8988T (cell line): ENCODE measurements at places on chromosomes 5 and 9.
A peak's percentile ranks its signal among the peaks of the same experiment; 100 is the strongest.

DNA sequence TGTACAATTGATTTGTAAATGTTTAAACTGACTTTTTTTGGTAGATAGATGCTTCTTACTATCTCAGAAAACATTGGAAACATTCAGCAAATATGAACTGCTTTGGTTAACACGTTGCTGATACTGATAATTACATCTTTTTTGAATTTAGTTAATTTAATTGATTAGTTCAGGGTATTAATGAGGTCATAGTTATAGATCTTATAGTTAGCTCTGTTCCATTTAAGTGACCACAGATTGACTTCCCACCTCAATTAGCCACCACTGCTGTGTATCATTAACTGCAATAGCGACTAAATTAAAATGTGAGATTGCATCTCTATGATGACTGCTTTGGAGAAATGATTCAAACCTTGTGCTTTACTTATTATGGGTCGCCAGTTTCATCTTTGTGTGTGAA lies 407.1 kb upstream of the EDIL3 start:
- no peak for DNase-seq

DNA sequence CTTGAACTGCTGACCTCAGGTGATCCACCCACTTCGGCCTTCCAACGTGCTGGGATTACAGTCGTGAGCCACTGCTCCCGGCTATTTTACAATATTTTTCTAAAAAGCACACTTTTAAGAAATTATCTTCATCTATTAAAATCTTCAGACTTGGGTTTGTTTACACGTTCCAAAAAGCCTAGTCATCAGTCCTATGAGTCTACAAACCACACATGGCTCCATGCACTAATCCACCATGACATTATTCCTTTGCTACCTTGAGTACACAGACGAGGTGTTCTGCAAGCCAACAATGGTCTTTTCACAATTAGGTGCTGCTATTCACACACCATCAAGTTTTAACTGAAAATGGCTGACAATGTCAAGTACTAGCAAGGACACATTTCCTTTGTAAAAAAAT lies 41.0 kb downstream of the TRPM6 start:
- no peak for DNase-seq

GRCh38 chr5:97087138-97087537 lies 55.3 kb downstream of the LIX1 start:
- DNase-seq, result no peak

DNA sequence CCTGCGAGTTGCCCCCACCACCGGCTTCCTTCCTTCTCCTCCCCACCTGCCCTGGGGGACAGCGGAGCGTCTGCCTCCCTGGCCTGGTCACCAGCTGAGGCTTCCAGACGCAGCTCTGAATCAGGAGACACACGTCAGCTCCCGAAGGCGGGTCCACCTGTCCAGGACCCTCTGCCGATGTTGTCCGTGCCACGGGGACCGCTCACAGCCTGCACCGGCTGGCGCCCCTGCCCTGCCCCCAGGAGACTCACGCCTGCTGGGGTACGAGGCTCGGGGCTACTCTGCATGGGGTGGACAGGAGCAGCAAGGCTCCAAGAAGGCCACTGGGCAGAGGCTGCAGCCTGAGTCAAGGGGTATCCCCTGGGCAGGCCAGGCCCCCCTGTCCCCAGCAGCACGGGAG lies 1.9 kb upstream of the CCDC187 start:
- no peak for DNase-seq

- DNase-seq, result no peak
Measured at GRCh38 chr9:79020276-79020675, 551.5 kb upstream of the TLE4 start.

- DNase-seq, result no peak
Measured at GRCh38 chr9:110605565-110605964, 26.0 kb upstream of the SVEP1 start.

DNA sequence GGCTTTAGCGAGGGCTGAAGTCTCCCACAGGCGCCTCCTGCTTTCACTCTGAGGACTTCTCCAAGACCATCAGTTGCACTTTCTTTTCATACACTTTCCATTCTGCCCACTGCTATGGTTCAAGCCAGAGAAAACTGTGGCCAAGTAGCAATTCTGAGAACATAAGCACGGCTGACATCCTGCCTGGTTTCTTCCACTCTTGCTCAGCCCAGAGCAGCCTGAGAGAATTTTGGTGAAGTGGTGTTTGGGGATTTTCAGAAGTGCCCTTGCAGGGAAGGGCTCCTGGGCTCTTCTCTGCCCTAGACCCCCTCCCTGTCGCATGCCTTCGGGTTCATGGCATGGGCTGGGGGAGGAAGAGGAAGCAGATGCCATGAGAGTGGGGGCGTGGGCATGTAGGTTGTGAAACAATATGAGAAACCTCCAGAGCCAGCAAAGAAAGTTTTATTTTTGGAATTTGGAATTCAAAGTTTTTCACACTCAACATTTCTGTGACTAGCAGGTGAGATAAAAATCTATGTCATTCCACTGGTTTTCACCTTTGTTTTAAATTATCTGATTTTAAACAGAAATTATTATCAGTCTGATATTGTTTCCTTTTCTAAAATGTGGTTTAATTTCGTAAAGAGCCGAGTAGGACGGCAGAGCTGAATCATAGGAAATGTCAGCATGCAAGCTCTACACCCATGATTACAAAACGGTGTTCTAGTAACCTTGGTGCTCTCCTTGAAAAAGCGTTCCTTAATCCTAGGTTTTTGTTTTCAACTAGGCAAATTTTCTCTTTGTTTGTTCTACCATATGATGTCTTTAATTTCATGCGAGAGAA lies 27.8 kb upstream of the TNFSF8 start:
- no peak for DNase-seq

GRCh38 chr5:54743997-54744788 lies 226.6 kb downstream of the SNX18 start:
- DNase-seq, result no peak

- no peak for DNase-seq
Measured at GRCh38 chr9:85040146-85040545, 370.6 kb downstream of the NTRK2 start.

DNA sequence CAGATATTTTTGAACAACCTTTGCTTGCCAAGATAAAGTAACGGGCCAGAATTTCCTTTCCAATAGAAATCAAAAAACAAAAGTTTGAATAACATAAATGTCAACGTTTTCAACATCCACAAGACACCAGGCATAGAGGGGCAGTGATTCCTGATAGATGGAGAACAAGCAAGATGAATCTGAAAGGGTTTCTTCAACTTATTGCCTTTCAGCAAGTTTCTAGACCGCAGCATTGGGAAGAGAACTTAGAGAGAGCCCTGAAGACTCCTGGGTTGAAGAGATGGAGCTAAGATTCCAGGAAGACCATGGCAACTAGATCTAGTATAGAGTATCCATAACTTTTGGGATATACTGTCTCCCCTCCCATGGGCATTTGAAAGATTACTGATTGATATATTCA lies 751.4 kb upstream of the CTNND2 start:
- no peak for DNase-seq

DNA sequence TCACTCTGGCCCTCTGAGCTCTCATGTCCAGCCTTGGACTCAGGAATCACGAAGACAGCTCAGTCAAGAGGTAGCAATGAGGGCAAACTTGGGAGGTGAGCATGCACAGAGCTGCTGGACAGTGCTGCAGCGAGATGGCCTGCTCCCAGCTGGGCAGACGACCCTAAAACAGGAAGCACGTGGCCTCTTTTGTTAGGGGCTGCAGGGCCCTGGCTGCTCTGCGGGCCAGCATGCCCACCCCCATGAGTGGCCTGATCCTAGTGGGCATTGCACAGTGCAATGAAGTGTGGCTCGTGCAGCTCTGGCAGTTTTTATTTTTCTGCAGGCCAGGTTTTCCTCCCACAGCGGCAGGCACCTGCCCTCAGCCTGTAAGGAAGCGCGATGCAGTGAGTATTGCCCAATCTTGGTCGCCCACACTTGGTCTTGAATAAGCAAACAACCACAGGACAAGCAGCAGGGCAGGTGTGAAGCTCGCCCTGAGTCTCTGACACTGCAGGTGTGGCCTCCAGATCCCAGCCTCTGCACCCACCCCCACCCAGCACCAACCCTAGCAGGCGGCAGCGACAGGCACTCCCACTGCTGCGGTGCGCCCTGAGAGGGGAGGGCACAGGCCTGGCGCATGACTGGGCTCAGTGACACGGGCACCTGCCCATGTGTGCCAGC lies 60.8 kb downstream of the SEMA4D start:
- DNase-seq, result no peak

DNA sequence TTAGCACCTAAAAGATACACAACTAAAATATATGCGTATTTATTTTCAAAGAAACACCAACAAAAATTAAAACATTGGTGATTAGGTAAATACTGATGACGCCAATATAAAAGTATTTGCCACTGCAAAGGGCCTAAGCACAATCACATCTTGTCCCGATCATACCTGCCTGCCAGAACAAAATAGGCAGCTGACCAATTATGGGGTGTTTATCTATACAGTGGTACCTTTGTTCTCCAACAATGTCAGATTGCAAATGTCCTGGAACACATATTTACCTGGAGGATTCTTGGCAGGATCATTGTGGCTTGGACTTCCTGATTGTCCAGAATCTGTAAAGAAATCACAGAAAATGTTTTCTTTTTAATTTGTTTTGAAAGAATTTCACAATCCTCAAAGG lies 134.5 kb downstream of the NFIB start:
- no peak for DNase-seq

DNA sequence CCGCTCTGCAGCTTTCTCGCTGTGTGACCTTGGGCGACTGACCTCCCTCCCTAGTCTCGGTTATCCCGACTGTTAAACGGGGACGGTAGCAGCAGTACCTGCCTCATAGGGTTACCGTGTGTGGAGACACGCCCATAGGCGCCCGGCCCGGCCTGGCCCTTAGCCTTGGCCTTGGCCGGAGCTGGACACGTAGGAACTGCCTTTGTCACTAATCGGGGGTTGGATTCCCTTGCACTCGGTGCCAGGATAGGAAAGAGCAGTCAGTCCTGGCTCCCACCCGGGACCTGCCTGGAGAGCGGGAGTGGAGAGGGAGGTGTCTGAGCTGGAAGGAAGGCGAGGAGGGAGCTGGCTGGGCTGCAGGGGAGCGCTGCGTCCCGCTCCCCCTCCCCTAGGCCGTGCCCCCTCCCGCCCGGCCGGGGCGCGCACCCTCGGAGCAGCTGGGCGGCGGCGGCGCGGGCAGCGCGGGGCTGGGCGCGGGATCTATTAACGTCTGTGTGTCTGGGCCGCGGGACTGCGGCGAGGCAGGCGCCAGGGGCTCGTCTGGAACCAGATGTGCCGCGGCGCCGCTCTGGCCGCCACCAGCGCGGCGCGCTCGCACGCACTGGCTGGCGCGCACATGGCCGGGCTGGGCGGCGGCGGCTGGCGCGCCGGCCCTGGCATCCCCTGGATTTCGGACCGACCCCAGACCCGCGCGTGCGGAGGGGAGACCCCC lies 31.7 kb downstream of the PRRX2 start:
- DNase-seq, result peak; percentile 74

DNA sequence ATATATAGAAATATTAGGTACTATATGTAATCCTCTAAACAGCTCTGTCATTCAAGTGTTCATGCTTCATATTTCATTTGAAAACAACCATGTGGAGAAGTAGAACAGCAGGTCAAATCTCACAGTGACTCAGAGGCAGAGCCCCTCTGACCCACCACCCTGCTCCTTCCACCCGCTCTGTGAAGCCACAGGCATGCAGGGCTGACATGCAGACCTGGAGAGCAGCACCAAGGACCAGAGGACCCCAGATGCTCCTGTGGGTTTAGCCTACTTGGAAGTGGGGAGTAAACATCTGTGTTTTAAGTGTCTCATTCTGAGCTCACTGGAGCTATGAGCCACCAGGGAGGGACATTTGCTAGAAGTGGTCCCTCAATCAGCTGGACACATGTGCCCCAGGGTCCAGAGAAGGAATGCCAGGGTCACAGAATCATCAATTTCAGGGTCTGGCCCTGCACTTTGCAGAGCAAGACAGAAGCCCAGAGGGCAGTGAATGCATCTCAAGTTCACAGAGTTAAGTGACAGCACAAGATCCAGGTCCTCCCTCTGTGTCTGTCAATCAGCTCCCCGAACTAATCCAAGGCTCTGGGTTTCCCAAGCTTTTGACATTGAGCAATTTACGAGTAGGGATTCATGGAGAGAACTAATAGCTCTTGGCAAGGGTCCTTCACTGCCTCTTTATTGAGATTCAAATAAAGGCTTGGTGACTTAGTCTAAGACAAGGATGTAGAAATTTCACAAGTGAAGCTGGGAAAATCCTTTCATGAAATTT lies 441.1 kb downstream of the SEMA5A start:
- no peak for DNase-seq

- no peak for DNase-seq
Measured at GRCh38 chr5:122144236-122144635, 14.9 kb downstream of the ZNF474 start.

GRCh38 chr5:142740474-142741242 lies 29.5 kb upstream of the ARHGAP26 start:
- no peak for DNase-seq

DNA sequence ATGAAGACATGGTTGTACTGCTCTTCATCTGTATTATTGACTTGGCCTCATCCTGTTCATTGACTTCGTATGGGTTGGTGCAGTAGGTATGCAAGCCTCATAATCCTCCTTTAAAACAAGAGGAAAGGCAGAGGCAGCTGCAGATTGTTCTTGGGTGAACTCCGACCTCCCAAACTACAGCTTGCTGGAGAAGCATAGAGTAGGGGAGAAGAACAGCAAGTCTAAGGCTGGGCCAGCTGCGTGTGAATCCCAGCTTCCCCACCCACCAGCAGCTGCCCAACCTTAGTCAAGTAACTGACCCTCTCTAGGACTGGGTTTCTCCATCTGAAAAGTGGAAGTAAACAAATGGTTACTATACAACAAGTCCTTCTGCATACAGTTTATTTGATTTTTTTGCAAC lies 114.5 kb upstream of the WWC1 start:
- DNase-seq, result no peak

GRCh38 chr9:136949817-136950655 lies 2.0 kb upstream of the LCN12 start:
- peak; percentile 100 for DNase-seq

DNA sequence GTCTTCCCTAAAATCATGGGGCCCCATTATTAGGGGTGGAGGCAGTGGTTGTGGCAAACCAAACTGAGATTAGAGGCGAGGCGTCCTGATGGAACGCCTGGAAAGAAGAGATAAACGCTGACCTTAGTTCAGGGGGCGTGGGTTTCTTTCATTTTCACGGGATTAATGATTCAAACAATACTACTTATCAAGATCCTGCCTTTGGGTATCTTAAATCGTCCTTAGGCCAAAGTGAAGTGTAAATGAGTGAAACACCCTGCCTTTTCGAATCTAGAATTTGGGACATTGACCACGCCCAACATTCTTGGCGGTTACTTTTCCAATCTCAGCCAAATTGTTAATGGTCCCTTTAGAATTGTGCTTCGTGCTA lies 1.0 kb upstream of the UBTD2 start:
- DNase-seq, result no peak

DNA sequence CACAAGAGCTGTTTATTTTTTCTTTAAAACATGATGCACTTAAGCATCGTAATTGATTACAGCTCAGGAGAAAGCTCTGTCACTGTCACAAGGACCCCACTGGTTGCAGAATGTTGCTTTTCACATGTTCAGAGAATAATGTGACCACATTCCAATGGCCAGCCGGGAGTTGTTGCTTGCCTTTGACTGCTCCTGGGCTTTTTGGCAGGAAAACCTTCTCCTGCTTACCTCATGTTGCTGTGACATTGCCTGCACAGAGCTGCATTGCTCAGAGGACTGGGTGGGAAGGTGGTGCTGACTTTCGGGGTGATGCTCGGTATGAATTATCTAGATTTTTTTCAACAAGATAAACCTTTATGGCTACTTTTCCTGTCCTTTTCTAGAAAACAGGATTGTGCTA lies 88.2 kb downstream of the PALM2AKAP2 start:
- DNase-seq, result no peak

- no peak for DNase-seq
Measured at GRCh38 chr9:132230605-132231004, 68.7 kb downstream of the NTNG2 start.

GRCh38 chr9:137492464-137493363 lies 33.6 kb upstream of the NSMF start:
- DNase-seq, result peak; percentile 73
